ENCODE measurements at places on chromosomes 6 and 20. TPM values are rescaled to one million over a fixed set of nuclear protein-coding genes. Genes with fewer than 3 reads are reported as not detected.

CAP2 gene
- 39.9 TPM for total RNA-seq

SMLR1 gene
- not detected for total RNA-seq

TUBB1 gene
- 0.41 TPM for total RNA-seq

TCP1 gene
- 378 TPM for total RNA-seq

GABRR1 gene
- total RNA-seq: not detected

PLN gene
- total RNA-seq: 0.82 TPM

MYLK2 gene
- total RNA-seq: 0.82 TPM
